ENCODE measurements at places on chromosomes 4 and X.

- DNase-seq = no peak
Observed at GRCh38 chrX:32495855-32496254, 715.5 kb downstream of the DMD start.

- no peak for DNase-seq
Observed at GRCh38 chr4:30973993-30974392, 253.8 kb downstream of the PCDH7 start.

DNA sequence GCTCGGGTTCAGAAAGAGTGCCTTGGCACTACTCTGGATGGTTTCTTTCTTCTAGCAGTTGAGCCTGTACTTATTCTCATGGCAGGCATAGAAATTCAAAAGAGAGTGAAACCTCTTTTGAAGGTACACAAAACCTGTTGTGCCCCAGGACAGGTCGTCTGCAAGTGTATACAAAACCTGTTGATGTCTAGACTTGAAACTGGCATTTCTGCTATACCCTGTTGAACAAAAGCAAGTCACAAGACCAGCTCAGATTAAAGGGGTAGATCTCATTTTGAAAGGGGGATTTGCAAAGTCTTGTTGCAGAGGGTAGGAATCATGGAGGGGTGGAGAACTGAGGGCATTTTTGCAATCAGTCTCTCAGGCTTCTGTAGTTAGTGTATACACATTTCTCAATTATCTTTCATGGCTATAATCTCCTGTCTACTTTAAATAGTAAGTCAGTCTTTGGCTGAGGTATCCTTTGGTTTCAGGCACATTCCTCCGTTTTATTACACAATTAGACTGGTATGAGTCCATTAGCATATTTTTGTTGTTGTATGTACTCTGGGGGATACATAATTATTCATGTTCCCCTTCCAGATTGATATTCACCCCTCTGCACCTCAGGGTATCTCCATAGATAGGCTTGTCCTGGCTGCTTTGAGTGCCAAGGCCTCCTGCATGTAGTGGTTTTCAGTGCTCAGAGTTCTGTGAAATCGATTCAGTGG is 251.4 kb downstream of the DTHD1 start:
- DNase-seq = no peak

- no peak for DNase-seq
Observed at GRCh38 chr4:139808381-139808807, 142.8 kb downstream of the MGST2 start.

GRCh38 chr4:147610686-147611085 is 6.5 kb upstream of the TMEM184C start:
- no peak for DNase-seq

- DNase-seq = no peak
Observed at GRCh38 chr4:169070071-169070894, 60.2 kb upstream of the CBR4 start.

GRCh38 chr4:85358831-85359230 is 116.1 kb upstream of the ARHGAP24 start:
- DNase-seq = no peak

GRCh38 chr4:107823870-107824349 is 822 bp upstream of the SGMS2 start:
- no peak for DNase-seq

GRCh38 chr4:3699678-3700077 is 66.5 kb upstream of the ADRA2C start:
- no peak for DNase-seq

DNA sequence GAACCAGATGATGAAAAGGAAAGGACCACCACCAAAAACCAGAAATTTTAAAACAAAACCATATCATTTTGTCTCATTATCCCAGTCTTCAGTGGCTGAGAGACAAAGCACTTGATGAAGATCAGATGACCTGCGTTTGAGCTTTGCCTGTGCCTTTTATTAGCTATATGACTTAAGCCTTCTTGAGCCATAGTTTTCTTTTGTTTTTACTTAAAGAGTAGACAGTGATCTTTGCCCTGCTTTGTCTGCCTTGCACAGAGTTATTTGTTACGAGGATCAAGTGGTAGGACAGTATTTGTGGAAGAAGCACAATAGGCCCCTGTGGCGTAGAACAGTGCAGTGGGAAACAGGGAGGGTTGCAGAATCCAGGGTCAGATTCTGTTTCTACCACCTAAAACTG is 89.9 kb downstream of the SLC10A6 start:
- DNase-seq = no peak

- DNase-seq = no peak
Observed at GRCh38 chr4:53441564-53441963, 64.1 kb downstream of the FIP1L1 start.

GRCh38 chr4:1666391-1666790 is 17.7 kb downstream of the FAM53A start:
- no peak for DNase-seq

DNA sequence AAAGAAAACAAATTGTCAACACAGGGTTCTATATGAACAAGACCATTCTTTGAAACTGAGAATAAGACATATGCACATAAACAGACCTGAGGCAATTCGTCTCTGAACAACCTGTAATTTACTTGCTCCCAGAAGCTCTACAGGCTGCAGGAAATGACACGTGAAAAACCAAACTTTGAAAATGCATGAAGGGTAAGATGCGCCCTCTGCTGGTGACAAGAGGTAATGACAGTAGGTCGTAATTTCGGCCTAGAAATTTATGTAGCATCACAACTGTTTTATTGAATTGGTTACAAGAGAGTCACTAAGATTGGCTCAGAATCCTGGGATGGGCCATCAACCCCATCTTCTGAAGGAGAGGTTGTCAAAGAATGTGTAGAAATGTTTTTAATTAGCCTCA is 276.5 kb downstream of the PPP4R3C start:
- peak; percentile 5 for DNase-seq

DNA sequence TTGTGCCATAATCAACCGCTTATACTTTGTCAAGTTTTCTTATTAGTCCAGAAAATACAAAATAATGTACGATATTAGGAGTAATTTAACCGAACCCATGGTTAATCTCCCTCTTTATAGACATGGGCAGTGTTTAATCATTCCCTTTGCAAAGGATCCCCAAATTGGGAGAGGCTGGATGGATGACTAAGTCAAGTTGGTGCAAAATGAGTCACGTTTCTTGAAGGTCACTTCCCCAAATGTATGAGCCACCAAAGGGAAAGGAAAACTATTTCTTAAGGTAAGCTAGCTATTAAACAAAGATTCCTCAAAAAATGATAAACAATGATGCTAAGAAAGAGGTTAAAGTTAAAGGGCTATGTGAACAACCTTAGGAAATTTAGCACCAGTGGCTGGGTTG is 17.5 kb downstream of the MAML3 start:
- DNase-seq = no peak

- no peak for DNase-seq
Observed at GRCh38 chrX:120617996-120618630, 11.7 kb downstream of the C1GALT1C1 start.

GRCh38 chr4:15031993-15032675 is 29.9 kb downstream of the CPEB2 start:
- DNase-seq = no peak

DNA sequence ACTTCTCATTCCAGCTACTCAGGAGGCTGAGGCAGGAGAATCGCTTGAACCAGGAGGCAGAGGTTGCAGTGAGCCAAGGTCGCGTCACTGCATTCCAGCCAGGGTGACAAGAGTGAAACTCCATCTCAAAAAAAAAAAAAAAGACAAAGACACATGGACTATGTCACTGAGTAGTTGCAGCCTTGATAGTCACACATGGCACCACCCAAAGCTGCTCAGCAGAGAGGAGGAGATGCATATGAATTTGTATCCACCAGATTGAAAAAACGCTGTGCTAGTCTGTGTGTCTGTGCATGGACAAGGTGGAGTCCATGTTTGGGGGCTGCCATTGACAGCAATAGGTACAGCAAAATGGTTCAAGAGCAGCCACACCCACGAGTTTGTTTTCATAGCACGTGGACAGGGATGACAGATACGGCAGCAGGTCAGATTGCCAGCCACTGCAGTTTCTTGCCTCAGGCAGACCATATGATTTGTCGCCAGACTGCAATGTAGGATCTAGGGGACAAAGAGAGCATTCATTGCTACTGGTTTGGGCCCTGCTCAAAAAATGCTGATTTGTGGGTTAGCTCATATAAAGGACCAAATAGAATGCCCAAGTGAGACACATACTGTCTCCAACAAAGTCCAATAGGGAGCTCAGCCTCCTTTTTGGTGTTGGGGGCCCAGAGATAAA is 89.9 kb downstream of the CEP135 start:
- DNase-seq = no peak

DNA sequence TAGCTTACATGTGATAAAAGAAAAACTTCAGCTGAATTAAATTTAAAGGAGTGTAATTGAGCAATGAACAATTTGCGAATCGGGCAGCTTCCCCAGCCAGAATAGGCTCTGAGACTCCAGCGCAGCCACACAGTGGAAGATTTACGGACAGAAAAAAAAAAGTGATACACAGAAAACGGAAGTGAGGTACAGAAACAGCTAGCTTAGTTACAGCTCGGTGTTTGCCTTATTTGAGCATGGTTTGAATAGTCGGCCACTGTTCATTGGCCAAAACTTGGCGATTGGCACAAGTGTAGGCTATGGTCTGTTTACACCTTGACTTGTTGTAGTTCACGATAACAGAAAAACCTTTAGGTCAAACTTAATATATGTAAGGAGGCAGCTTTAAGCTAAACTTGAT is 16.7 kb upstream of the SUPT20HL1 start:
- no peak for DNase-seq

DNA sequence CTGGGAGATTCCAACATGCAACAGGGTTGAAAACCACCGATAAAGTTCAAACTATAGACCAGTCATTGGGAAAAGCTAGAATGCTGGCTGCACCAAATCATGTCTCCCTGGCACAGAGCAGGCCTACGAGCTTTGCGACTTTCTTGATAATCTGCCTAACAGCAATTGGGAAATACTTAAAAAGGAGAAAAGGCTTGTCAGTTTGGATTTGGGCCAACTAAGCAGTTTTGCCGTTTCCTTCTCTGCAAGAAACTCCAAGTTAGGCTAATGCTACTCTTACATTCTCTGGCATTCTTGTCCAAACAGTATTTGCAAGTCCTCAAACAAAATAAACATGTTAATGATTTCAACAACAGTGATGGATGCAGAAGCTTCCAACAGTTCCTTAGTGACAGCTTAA is 87.9 kb downstream of the PDK3 start:
- no peak for DNase-seq

DNA sequence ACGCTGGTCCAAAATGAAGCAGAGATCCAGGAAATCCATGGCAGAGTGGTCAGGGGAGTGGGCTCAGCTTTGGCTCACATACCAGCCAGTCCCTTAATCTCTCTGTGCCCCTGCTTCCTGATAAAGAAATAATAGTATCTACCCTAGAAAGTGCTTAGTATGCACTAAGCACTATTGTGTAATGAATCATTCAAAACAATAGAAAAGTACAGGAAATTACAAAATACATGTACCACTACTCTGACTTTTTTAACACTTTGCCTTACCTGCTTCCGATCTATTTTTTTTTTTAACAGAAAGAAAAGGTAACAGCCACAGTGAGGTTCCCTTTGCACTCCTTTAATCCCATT is 49.9 kb downstream of the TBC1D9 start:
- no peak for DNase-seq

GRCh38 chr4:147195386-147195785 is 249.7 kb upstream of the TTC29 start:
- no peak for DNase-seq

GRCh38 chrX:2500091-2500802 is 529 bp downstream of the DHRSX start:
- DNase-seq = peak; percentile 26

DNA sequence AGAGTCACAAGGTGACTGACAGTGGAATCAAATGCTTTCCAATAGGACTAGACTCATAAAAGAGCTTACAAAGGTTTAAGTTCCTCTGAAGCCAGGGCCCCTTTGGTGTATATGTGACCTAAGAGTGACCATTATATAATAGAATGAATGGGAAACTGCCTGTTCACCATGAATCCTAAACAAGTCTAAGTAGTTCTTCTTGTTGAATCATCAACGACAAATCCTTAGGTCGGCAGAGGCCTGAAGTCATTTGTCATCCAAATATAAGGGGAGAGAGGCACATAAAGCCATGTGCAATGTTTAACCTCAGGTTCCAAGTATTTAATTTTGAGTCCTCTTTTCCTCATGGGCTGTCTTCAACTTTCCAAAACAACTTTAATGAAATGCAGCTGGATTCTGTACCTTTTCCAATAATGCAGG is 122.4 kb downstream of the RASL11B start:
- DNase-seq = no peak

DNA sequence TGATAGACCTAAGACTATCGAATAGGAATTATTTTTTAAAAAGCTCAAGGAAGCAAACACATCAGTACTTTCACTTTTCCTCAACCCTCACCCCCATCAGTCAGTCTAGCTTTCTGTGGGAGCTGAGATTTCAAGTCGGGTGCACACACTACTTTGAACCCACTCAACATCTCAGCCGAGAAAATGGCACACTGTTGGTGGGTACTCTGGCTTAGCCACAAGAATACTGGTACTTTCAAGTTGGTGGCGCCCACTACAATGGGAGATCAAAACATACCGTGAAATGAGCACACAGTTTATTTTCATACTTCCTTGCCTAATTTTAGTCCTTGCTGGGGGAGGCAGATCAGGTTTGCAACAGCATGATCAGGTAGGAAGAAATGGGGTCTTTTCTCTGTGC is 10.2 kb downstream of the CD40LG start:
- no peak for DNase-seq

GRCh38 chrX:25968920-25969319 is 169.2 kb upstream of the MAGEB18 start:
- DNase-seq = no peak

- no peak for DNase-seq
Observed at GRCh38 chr4:182111586-182111985, 131.6 kb upstream of the TENM3 start.

- DNase-seq = no peak
Observed at GRCh38 chrX:79506001-79506400, 138.9 kb upstream of the ITM2A start.

DNA sequence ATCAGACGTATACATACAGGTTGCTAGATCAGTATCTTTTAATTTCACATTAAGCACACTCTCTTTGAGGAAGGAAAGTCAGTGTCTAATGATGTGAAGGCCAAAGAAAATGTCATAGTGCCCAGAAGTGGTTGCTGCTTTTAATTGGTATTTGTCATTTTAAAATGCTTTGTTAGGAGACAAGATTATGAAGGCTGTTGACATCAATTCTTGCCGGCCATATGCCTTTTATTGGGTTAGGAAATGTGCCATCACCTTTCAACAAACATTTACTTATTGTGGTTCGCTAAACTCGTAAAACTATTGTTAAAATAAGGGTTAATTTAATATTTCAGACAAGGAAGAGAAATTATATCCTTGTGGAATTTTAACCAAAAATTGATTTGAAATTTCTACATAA is 32.2 kb downstream of the NFKB1 start:
- DNase-seq = no peak

GRCh38 chr4:82614838-82615449 is 53.2 kb upstream of the TMEM150C start:
- DNase-seq = no peak

DNA sequence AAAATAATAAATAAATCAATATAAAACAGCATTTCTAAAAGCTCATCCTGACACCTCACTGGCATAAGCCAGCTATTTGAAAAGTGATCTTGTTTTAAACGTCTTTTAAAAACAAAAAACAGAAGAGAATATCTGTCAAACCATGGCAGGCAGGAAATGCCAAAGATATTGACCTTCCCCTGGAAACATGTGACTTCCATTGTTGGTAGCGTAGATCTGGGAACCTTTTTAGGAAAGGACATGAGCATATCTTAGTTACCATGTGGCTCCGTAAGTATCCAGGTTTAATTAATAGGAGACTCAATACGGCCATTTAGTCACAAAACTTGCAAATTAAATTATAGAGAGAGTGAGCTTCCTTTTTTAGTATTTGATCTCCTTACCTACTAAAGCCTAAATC is 83.0 kb upstream of the KLHL4 start:
- DNase-seq = no peak

GRCh38 chr4:184417802-184418511 is 56.4 kb downstream of the IRF2 start:
- DNase-seq = no peak
